ENCODE measurements at places on chromosomes 7 and 10.

DNA sequence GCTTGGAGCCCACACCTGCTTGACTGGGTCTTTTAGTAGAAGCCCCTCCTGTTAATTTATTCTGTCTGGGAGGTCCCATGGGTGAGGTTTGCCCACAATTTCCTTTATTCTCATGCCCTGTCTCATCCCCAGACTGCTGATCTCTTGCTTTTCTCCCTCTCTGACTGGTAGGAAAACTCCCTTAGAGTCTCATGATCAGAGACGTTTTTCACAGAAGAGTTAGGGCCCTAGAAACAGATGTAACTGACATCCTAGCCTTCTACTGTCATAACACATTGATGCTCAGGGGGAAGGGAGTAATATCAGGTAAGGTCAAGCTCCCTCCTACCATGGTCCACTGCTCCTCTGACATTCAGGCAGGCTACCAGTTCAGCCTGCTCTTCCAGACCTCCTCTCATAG is 43.7 kb upstream of the WASL start:
- no peak for DNase-seq

DNA sequence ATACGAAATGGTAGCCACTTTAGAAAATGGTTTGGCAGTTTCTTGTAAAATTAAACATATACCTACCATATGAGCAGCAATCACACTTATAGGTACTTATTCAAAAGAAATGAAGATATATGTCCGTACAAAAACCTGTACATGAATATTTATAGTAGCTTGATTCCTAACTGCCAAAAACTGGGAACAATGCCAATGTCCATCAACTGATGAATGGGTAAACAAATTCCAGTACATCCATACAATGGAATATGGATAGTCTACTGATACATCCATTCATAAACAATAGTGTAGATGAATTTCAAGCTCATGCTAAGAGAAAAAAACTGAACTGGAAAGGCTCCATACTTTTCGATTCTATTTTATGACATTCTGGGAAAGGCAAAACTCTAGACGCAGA is 68.5 kb downstream of the AGK start:
- no peak for DNase-seq

GRCh38 chr7:32447218-32447617 is 43.0 kb downstream of the LSM5 start:
- DNase-seq, result no peak

DNA sequence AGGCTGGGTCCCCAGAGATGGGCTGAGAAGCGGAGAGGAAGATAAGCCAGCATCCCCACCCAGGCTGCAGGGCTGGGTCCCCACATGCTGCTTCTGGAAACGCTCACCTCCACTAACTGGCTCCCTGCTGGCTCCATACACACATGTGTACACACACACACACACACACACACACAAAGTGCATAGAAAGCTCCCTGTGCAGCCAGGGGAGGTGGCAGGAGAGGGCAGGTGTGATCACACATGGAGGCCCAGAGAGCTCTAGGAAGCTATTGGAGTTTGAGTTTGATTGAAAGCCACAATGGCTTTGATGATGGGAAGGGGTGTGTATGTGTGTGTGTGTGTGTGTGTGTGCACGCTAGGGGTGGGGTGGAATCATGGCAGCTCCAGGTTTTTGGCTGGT is 29.3 kb downstream of the CXCL12 start:
- DNase-seq, result no peak

- DNase-seq, result peak; percentile 76
These were observed 79.7 kb upstream of the MACROH2A2 start for GRCh38 chr10:69972981-69973397.

GRCh38 chr10:19961076-19962053 is 145.1 kb downstream of the PLXDC2 start:
- DNase-seq, result no peak

DNA sequence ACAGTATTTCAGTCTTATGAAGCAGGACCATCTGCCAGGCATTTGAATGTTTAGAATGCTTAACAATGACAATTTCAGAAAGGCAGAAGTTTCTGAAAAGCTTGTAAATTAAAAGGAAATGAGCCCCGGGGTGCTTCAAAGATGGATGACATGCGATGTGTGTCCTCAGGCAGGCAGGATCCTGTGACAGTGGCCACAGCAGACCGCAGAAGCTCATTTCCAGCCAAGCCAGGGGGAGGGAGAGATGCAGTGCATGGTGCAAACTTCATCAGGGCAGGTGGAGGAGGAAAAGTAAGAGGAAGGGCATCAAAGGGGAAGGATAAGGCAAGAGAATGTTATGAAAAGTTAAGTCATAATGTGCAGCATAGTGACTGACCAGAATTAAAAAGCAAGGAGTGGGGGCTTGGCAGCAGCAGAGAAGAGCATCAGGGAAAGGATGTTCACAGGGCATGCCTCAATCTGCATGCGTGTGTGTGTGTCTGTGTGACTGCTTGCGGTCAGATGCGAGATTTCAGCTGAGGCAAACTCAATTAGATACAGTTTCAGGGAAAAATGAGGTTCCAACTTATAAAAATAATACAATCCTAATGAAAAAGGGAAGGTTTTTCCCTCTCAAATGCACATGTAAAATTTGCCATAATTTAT is 173.7 kb downstream of the COBL start:
- no peak for DNase-seq

DNA sequence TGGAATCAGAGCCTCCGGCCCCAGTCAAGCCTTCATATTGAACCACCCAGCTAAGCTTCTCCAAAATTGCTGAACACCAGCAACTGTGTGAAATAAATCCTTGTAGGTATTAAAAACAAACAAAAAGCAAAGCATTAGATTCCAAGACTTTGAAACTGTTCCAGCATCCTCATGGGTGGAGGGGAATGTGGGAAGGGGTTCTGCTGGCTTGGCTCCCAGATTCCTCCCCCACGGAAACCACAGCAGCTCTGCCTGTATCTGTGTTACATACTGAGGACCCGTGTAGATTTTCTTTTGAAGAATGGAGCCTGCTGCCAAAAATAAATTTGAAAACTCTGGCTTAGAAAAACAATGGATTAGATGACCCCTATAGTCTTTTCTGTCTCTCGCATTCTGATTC is 20.0 kb downstream of the AKR1B1 start:
- no peak for DNase-seq

- DNase-seq, result no peak
These were observed 86.7 kb downstream of the AVL9 start for GRCh38 chr7:32582036-32582435.

- DNase-seq, result no peak
These were observed 242.3 kb downstream of the DYNC1I1 start for GRCh38 chr7:96014617-96015016.

DNA sequence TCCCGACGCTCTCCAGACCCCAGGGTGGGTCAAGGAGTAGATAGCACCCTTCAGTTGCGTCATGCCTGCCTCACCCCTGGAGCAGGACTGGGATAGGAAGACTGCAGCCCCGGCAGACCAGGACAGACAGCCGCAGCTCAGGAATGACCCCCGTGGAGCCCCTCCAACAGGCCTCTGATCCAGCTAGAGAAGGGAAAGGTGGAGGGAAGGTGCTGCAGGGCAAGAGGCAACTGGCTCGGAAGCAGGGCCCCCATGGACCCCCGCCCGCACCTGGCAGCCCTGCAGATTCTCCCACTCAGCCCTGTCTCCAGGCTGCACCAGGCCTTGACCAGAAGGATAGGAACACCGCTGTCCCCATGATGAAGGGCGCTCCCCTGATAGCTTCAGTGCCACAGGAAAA is 7.7 kb downstream of the KCNH2 start:
- no peak for DNase-seq

DNA sequence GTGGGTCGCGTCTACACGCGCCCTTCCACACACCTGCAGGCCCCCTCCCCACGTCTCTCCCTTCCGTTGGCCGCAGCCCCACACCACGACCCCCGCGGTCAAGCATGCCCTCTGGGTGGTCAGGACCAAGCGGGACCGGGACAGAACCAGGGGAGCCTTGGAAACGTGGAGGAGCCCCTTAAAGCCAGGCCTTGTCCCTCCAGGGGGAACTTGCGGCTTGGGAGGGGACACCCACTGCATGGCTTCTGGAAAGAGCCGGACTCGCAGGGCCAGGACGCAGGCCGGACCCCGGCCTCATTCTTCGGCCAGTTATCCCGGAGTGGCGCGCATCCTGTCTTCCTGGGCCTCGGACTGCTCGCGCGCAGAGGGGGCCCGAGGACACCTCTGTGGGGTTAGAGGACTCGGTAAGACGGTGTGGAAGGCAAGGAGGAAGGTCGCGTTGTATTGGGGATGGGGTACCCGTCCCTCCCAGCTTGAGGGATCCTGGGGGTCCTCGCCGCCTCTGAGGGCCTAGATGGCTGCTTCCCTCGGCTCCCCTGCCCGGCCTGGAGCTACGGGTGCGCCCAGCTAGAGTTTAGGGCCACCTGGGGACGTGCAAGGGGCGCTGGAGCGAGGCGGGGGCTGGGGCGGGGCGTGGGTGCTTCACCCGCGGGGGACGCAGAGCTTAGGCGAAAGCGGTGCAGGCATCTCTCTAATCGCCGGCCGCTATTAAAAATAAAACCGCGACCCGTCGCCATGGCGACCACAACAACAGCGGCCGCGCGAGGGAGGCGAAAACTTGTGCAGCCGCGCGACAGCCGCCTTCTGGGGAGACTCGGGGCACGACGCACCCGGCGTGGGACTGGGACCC is 1.8 kb upstream of the PDGFA start:
- DNase-seq, result peak; percentile 41

DNA sequence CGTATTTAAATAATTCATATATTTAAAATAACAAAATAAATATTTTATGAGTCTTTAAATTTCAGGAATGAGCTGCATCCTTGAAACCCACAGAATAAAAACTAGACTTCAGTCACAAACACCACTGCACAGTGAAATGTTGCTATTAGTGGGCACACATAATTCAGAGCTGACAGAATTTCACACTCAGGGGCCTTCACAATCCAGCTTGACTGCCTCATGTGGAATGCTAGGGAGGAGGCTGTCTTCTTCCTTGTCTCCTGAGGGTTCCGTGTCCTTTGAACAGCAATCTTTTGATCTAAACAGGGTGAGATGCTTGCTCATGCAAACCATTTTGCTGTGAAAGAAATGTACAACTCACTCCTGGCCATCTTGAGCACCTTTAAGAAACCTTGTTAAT is 346.7 kb downstream of the CCSER2 start:
- no peak for DNase-seq

GRCh38 chr7:117231047-117231359 is 91.9 kb downstream of the WNT2 start:
- no peak for DNase-seq

DNA sequence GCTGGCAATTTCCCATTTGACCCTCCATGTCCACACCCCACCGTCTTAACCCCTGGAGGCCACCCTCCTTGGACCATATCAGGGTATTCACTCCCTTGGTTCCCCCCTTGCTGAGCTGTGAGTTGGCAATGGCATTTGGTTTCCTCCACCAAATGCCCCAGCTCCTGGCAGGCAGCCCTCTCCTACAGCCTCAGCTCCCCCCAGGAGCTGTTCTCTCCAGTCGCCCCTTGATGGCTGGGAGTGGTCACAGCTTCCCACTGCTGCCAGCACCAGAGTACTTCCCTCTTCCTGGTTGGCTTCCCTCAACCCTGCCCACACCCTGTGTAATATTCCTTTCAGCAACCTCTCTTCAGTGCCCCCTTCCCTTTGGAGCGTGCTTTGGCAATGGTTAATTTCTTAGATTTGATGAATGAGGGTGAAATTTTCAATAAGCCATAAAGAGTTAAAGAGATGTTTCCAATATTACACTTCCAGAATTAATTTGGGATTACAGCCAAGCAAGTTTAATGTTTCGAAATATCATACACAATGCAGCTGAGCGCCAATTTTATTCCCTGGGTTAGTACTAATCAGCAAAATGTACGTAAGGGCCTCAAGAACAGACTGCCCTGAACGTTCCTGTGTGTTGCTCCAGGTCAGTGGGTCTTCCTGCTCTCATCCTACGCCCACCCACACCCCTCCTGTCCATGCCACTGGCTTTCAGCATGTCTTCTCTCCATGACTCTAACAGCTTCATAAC is 207.1 kb upstream of the NFE2L3 start:
- peak; percentile 13 for DNase-seq

- DNase-seq, result peak; percentile 70
These were observed 19.4 kb upstream of the TNS3 start for GRCh38 chr7:47601119-47601880.

DNA sequence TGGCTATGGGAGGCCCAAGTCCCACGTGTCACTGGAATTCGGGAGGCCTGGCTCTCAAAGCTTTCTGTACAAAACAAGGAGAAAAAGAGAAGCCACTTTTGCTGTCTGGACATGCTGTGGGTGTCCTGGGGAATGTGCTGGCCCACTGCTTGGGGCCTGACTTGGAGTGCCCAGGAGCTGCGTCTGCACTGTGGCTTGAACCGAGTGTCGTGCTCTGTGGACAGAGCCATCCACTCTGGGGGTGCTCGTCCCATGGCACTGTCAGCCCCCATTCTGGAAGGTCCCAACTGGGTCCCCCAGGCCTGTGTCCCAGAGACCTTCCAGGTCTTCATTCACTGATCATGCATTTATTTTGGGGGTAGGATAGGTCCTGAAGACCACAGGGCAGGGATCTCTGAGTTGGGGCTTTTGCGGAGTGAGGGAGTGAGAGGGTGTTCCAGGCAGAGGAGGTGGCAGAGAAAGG is 138.0 kb downstream of the LHPP start:
- no peak for DNase-seq

GRCh38 chr10:8076933-8077332 is 22.4 kb downstream of the GATA3 start:
- DNase-seq, result no peak

- peak; percentile 42 for DNase-seq
These were observed 261.5 kb upstream of the KLF14 start for GRCh38 chr7:130995252-130996081.

GRCh38 chr7:41834805-41835694 is 132.2 kb upstream of the INHBA start:
- peak; percentile 22 for DNase-seq

DNA sequence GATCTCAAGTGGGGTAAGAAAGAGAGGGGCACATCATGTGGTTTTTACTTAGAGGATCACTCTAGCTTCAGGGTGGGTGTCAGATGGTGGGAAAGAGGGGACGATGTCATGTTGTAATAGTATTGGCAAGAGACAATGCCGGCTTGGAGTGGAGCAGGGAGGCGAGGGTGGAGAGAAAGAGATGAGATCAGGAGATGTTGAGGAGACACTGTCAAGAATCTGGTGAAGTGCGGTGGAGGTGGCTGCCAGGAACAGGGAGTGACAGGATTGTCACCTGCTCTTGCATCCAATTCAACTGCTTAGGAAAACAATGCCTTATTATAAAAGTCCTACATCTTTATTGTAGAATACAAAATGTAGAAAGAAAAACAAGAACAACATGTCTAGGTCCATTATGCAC is 63.0 kb upstream of the MKI67 start:
- no peak for DNase-seq

All from fibroblast of lung (primary cell).